ENCODE measurements at places on chromosomes 16 and 17.

- no peak for DNase-seq
Observed at GRCh38 chr16:22071331-22071910, 20.9 kb upstream of the VWA3A start.

DNA sequence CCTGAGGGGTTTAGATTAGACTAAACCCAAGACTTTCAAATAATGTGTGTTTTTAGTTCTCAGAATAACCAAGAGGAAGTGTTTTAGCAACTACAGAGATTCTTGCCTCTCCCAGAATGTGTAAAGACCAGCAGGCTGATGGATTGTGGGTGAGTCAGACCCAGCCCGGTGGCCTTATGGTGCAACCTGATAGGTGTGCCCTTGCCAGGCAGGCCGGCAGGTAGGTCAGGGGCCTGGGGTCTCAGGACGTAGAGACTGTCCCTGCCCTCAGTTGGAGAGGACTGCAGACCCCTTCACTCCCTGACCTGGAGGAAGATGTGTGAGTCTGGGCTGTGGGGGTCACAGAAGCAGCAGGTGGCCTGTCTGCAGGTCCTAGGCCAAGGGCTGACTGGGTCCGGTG, 47.2 kb upstream of the ACSF3 start:
- DNase-seq = no peak

- no peak for DNase-seq
Observed at GRCh38 chr16:84475643-84476240, 28.7 kb downstream of the MEAK7 start.

- DNase-seq = no peak
Observed at GRCh38 chr17:38730526-38731379, 612 bp downstream of the CISD3 start.

DNA sequence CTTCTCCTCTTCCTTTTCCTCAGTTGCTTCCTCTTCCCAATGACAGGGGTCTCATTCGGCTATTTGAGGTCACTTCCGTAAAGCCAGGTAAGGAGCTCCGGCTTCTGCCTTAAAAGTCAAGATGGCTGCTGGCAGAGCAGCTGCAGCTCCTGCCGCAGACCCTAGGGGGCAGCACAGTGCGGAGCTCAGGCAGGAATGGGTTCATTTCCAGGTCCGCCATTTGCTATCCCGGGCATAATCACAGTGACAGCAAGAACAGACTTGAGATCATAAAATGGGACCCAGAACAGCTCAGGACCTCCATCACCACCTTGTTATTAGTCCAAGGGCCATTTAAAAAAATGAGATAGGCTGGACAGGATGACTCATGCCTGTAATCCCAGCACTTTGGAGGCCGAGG, 199.5 kb downstream of the ZNF18 start:
- no peak for DNase-seq

GRCh38 chr16:79155904-79156303, 444.6 kb downstream of the MAF start:
- no peak for DNase-seq

- DNase-seq = no peak
Observed at GRCh38 chr16:73504591-73505575, 457.0 kb upstream of the ZFHX3 start.

DNA sequence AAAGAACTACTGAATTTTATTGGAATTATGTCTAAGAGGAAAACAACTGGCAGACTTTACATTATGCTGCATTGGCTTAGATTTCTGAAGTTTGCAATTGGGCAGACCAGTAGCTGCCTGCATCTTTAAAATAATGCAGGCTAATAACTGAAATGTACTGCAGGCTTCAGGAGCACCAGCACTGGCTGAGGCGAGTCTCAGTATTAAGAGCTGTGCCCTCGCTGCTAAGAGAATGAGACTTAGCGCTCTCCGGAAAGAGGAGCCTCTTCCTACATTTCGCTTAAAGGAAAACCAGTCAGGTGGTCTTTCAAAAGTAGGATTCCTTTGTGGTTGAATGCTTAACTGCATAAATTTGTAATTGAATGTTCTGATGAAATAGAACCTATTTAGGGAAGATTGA, 885 bp downstream of the CNTNAP4 start:
- DNase-seq = no peak

DNA sequence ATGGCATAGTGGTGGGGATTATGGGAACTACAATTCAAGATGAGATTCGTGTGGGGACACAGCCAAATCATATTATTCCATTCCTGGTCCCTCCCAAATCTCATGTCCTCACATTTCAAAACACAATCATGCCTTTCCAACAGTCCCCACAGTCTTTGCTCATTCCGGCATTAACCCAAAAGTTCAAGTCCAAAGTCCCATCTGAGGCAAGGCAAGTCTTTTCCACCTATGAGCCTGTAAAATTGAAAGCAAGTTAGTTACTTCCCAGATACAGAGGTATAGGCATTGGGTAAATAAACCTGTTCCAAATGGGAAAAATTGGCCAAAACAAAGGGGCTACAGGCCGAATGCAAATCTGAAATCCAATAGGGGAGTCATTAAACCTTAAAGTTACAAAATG, 1063.2 kb downstream of the CDH11 start:
- DNase-seq = no peak

GRCh38 chr16:9212621-9213020, 121.2 kb downstream of the HAPSTR1 start:
- no peak for DNase-seq

GRCh38 chr17:65283704-65284103, 146.5 kb downstream of the RGS9 start:
- DNase-seq = no peak

- DNase-seq = no peak
Observed at GRCh38 chr17:48613862-48614694, 1.0 kb downstream of the HOXB8 start.

DNA sequence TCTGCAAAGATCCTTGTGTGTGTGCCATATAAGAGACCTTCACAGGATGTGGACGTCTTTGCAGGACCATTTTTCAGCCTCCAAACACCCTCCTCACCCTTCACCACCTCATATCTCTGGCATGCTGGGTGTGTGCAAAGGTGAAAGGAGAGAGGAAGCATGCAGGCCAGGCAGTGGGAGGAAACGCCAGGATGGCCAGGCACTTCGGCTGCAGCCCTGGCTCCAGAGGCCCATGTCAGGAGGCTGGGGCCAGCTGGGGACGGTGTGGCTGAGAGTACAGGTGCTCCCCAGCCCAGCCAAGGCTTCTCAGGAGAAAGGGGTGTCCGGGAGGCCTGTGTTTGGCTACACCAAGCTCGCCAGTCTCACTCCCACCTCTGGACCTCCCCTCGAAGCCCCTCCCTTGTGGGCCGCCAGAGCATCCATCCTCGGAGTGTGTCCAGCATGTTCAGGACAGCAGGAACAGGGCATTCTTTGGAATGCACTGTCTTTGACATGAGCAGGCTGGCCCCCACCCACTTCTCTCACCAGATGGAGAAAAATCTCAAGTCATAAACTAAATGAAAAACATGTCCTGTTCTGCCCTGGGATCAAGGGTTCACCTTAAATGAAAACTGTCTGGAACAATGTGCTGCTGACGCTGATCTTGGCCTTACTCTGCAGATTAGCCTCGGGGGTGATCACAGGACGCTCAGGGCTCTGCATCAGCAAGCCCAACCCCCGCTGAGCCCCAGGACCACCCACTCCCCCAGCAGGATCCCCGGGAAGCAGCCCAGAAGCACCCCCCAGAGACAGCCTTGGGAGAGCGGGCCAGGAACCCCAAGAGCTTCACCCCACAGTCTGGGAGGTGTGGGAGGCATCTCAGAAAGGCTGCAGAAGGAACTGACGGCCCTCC, 15.9 kb downstream of the PEMT start:
- no peak for DNase-seq

GRCh38 chr17:7704601-7705268, at the start of gene EFNB3:
EFNB3 (plus strand) TSS chr17:7705202; CDS start chr17:7705599, 397 bp downstream.
- no peak for DNase-seq

- DNase-seq = peak; percentile 46
Observed at GRCh38 chr17:43994272-43995149, 9.9 kb upstream of the NAGS start.

DNA sequence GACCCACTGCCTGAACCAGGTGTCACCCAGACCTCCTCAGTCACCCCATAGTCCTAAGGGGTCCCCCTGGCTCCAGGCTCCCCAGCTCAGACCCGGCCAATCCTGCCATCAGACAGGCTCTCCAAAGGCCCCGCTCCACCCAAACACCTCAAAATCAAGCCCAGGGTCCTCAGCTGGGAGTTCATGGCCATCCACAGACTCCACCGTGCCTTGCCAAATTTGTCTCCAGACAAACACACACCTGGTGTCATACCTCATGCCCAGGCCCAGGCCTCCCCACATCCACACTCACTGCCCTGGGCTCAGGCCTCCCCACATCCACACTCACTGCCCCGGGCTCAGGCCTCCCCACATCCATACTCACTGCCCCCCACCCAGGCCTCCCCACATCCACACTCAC, 12.5 kb downstream of the RPH3AL start:
- no peak for DNase-seq

DNA sequence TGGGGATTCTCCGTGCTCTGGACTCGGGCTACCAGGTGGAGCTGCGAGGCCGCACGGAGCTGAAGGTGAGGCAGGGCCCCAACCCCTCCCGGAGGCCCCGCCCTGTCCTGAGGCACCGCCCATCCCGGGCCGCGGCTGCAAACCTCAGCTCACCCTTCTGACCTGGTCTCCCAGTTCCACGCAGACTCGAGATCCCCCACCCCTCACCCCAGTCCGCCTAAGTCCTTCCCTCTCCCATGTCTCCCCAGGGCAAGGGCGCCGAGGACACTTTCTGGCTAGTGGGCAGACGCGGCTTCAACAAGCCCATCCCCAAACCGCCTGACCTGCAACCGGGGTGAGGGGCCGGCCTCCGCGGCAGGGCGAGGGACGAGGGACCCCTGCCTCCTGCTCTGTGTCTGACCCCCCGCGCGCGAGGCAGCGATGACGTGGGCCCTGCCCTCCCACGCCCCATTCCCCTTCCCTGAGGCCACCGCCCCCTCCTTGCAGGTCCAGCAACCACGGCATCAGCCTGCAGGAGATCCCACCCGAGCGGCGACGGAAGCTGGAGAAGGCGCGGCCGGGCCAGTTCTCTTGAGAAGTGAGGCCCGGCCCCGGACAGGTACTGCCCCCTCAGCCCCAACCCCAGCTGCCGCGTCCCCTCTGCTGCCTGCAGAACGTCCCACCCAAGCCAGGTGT, 13.7 kb downstream of the GUCY2D start:
- DNase-seq = no peak

DNA sequence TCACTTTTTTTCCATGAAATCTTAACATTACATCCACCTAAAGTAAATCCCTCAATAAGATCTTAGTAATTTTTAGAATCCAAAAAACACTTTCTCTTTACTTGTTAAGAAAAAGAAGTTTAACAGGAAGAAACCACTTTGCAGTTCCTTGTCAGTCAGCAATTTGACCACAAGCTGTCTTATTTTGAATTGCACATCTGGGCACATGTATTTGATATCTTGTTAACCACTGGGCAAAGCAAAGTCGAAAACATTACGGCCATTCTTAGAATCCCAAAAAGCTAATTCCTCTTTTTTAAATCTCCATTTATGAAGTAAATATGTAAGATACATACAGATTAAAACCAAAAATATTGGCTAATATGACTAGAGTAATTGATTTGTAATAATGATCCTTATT, 1.1 kb downstream of the ABCA10 start:
- no peak for DNase-seq

DNA sequence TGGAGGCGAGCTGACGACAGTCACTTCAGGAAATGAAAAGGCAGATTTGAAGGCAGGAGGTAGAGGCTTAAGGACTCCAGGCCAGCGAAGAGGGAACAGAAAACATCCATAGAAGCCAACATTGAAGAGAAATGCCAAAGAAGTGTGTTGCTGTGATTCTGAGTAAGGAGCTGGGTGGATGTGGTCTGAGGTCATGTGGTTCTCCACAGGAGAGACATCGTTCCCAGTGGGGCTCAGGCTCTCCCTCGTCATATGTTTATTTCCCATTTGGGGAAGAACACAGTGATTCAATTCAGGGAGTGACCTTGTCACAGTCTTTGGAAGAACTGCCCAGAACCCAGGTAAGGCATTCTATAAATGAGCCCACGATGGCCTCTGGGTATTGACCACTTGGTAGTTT, 6.6 kb upstream of the PMP22 start:
- DNase-seq = no peak

DNA sequence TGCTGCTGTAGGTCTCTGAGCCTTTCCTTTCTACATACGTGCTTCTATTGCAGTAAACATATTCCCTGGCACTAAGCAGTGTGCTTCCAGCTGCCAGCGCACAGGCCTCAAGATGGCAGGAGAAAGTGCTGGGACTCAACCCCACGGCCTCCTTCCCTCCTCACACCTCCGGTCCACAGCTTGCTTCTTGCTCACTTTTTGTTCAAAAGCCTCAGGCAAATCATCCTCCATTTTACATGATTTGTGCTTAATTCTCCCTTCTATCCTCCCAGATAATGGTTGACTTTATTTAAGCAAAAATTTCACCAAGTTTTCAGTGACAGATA, 5.4 kb downstream of the CDK5R1 start:
- DNase-seq = no peak

DNA sequence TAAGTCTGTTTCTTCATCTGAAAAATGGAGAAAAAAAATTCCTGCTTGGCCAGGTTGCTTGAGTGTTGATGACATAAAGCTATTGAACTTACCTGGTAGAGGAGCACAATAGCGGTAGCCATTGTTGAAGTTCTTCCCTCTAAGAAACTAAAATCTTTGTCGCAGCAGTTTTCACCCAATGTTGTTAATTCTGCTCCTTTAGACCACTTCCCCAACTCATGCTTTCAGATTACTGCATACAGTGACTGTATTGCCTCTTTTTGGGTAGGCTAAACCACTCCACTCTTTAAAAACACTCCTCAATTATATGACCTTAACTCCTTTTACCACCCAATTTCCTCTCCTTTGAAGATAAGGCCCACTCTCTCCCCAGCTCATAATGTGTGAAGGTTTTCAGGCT, 35.7 kb upstream of the CCL2 start:
- no peak for DNase-seq

DNA sequence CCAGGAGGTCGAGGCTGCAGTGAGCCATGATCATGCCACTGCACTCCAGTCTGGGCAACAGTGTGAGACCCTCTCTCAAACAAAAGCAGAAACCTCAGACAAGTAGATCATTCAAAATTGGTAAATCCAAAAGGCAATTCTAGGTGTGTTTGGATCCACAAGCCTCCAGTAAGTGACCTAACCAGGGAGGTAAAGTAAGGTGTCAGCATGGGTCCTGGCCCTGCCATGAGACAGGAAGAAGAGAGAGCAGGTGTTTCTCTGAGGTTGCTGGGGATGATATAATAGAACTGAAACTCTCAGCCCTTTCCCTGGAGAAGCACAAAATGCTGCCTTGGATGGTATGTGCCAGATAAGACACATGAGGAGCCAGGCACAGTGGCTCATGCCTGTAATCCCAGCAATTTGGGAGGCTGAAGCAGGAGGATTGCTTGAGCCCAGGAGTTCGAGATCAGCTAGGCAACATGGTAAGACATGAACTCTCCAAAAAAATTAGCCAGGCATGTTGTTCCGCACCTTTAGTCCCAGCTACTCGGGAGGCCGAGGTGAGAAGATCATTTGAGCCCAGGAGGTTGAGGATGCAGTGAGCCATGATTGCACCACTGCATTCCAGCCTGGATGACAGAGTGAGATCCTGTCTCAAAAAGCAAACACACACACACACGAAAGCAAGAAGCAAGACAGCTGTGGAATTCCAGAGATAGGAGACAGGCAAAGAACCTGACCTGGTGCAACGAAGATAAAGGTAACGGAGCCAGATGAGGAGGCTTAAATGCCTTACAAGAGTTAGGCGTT, 6.5 kb downstream of the TM4SF5 start:
- no peak for DNase-seq

- DNase-seq = no peak
Observed at GRCh38 chr16:78452025-78452555, 352.6 kb downstream of the WWOX start.

- peak; percentile 53 for DNase-seq
Observed at GRCh38 chr17:61410141-61411010, 10.7 kb downstream of the TBX2 start.

GRCh38 chr16:82639666-82640336, 13.0 kb downstream of the CDH13 start:
- peak; percentile 39 for DNase-seq

Measured in stimulated activated CD4-positive, alpha-beta T cell treated with anti-CD3 and anti-CD28 coated beads, Interleukin-1b, Interleukin-23, amount 100 ng/mL, for 1 hour (primary cell).